ENCODE measurements at places on chromosomes 16 and 17.

- no peak for DNase-seq
Measured at GRCh38 chr17:69907132-69907847, 167.7 kb upstream of the KCNJ16 start.

- no peak for DNase-seq
Measured at GRCh38 chr16:20901068-20901435, 481 bp downstream of the LYRM1 start.

GRCh38 chr16:9898124-9898523, 284.1 kb downstream of the GRIN2A start:
- no peak for DNase-seq

DNA sequence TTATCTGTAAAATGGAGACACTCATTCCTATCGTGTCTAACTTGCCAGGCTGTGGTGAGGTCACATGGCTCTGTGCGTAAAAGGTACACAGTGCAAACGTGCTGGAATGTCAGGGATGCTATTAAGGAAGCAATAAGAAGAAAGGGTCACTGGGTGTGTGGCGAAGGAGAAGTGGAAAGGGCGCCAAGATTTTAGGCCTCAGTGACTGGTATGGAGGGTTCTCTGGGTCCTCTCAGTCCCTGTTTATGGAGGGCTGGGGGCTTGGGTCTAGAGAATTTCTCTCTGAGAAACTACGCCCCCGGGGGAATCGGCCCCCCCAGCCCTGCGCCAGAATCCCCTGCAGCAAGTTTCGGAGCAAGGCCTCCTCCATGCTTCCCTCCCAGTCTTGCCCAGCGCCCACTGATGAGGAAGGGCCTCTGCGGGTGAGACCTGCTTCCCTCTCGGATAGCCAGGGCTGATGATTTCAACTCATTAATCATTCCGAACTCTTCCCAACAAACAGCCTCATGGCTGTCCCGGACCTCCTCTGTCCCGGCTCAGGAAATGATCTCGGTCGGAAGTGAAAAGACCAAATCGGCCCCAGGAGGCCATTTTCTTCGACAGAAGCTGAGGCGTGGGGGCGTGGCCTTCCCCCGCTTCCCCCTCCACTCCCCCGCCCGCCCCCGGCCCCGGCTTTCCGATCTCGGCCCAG, 1.2 kb upstream of the HEXIM1 start:
- peak; percentile 92 for DNase-seq

GRCh38 chr17:27038676-27039075, 255.2 kb upstream of the WSB1 start:
- no peak for DNase-seq

DNA sequence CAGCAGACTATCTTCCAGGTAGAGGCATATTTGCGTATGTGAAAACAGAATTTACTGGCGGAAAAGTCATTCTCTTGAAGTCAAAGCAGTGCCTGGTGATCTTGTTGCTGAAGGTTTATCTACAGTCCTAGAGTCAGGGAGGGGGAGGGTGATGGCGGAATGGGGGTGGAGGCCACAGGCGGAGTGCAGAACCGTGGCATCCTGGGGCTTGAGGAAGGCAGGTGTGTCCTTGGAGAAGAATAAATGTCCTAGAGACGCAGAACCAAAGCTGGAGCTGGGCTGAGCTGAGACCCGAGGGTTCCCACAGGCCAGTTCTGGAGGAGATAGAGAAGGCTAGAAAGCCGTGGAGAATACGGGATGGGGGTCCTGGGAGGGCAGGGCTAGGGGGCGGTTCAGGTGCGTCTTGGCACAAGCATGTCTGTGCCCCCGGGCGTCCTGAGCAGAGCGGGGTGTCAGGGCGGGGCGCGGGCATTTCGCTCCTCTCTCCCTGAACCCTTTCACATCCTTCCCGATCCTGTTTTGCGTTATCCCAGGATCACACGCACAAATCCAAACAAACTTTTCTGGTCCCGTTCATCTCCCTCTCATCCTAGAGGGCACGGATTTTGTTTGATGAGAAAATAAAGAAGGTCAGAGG, 76.9 kb upstream of the CREBBP start:
- no peak for DNase-seq

- peak; percentile 68 for DNase-seq
Measured at GRCh38 chr17:72456075-72456474, 335.3 kb downstream of the SOX9 start.
